ENCODE measurements at places on chromosomes 12 and 14.

DNA sequence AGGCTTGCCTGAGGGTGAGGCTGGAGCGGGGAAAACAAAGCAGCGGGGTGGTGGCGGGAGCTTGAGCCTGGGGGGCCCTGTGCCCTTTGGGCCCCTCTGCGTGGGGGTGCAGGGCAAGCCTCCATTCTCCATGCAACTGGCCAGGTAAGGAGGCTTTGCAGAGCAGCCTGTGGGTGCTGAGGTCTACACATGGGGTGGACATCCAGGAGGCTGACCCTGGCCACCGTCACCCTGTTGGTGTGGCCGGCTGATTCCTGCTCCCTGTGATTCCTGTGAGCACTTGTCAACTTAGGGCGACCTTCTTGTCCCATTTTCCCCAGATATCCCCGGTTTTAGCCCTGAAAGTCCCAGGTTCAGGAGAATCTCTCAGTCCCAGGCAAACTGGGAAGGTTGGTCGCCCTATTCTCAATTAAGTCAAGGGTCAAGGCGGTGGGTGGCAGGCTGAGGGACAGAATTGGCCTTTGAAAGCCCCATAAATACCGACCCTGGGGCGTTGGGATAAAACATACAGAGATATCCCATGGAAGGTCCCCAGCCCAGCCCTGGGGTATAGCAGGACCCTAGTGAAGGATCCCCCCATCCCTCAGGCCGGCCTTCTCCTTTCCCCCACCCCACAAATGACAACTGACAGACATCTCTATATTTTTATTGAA lies 70.5 kb downstream of the PRIMA1 start:
- DNase-seq, result no peak

GRCh38 chr14:49992901-49993339 lies 100.0 kb downstream of the ARF6 start:
- peak; percentile 81 for DNase-seq

GRCh38 chr14:59215322-59215721 lies 26.9 kb downstream of the DAAM1 start:
- DNase-seq, result no peak

GRCh38 chr14:54817506-54817905 lies 85.1 kb downstream of the GCH1 start:
- DNase-seq, result no peak

GRCh38 chr12:81339071-81339470 lies 261.2 kb downstream of the ACSS3 start:
- DNase-seq, result no peak

DNA sequence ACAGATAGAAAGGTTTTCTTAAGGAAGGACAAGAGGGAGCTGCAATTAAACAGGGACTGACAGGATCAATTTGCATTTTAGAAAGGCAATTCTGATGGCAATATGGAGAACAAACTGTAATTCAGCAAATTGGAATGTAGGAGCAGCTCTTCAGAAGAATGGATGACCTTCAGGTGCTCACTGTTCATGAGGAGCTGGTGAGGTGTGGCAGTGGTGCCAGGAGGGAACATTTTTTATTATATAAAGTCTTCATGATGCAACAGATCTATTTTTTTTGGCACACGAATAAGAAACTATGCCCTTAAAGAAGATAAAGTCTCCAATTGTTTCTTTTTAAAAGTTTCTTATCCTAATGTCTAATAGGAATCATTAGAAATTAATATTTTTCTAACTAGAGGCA lies 151.7 kb downstream of the SLC38A4 start:
- no peak for DNase-seq

- DNase-seq, result no peak
Observed at GRCh38 chr14:49930720-49931119, 37.8 kb downstream of the ARF6 start.

- no peak for DNase-seq
Observed at GRCh38 chr12:131478468-131478867, 232.4 kb upstream of the SFSWAP start.

DNA sequence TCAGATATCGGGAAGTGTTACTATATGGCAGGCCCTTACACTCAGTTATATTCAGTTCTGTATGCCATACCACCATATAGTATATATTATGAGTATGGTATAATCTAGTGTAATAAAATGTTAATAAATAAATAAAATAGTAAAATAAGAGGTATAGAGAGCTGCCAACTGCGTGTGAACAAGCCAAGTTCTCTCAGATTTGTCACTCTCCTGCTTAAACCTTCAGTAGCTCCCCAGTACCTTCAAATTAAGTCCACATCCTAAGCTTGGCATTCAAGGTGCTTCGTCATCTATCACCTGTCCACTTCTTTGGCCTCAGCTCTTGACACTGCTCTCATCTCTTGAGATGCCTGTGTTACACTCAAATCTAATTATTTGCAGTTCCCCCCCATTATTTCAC lies 12.8 kb upstream of the CREBL2 start:
- DNase-seq, result no peak

- DNase-seq, result no peak
Observed at GRCh38 chr14:45559626-45560025, 306.6 kb upstream of the MIS18BP1 start.

DNA sequence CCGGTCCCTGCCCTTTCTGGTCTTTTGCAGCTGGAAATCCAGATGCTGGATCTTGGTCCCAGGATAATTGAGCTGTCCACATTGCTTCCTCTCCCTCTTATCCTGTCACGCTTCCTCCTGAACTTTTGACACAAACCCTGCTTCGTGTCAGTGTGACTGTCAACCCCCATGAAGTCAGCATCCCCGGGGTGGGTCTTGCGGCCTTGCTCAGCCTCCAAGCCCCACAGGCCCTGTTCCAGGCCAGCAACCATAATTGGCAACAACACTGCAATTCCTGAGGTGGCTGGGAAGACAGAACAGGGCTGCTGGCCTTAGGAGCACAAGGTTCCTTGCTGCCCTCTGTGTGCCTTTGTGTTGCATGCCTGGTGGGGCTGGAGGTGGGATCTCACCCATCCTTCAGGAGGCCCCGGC lies 74.9 kb downstream of the NTF3 start:
- no peak for DNase-seq

DNA sequence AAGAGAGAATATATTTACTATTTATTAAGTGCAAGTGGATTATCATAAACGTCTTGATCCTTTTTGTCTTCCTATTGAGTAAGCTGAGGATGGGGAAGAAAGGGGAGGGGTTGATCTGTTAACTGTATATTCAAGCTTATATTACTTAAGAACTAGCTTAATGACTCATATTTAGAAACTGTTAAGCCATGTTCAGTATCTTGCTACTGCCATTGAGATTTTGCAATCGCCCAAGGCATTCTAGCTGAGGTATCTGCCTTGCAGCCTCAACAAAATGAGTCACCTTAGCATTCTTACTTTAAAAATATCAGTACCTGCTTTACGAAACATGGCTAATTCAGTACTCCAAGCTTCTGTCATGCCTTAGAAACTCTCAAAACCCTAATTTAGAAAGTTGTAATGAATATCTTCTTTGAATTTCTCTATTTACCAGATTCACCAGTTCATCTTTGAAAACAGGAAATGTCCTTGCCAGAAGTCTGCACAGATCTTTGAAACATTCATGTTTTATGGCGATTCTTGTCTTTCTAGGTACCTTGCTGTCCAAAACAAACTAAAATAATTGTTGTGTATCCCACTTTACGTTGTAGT lies 76.1 kb downstream of the ALG10B start:
- no peak for DNase-seq

GRCh38 chr12:93540466-93540865 lies 32.0 kb upstream of the SOCS2 start:
- DNase-seq, result no peak

DNA sequence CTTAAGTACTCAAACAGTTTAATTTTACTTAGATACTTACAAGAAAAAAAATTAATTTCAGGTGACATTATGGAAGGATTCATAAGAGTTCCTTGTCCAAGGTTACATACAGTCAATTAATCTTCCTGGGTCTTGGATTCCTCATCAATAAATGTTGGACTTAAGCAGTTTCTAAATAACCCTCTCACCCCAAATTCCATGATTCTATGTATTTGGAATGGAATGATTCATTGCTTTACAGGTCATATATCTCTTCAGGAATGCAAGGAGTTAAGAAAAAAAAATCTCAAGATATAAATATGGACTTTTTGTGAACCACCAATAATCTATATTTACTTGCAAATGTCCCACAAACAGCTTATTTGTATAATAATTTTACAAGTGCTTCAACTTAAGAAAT lies 84.2 kb upstream of the BMP4 start:
- no peak for DNase-seq

DNA sequence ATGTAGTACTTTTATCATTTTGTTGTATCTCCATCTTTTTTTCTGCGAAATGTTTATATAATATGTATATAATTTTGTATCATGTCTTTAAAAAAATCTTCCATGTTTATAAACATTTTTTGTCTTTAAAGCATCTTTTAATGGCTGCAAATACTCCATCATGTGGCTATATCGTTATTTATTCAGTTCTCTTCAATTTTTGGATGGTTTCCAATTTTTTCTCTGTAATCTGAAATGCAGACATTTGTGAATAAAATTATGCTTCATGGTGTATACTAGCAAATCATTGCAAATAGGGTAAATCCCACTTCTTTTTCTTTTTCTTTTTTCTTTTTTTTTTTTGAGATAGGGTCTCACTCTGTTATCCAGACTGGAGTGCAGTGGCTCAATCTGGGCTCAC lies 54.0 kb downstream of the CPSF2 start:
- DNase-seq, result no peak

DNA sequence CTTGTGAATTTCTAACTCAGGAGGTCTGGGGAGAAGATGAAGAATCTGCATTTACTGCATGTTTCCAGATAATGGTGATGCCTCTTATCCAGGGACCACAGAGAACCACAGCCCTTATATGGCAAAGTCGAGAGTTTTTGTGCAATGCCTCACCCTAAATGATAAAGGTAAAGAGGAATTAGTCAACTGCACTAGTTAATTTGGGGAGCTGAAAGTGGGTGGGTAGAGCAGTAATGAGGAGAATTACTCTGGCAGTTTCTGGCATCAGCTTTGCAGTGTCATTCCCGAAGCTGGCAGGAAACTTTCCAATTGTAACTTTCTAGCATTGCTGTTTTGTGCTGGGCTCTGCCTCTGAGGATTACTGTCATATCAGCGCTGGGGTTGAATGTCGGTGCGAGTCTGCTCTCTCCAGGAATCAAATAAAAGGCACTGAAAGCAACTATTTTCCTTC lies 10.3 kb downstream of the EGLN3 start:
- no peak for DNase-seq

GRCh38 chr14:61435563-61436337 lies 114.4 kb downstream of the PRKCH start:
- no peak for DNase-seq

GRCh38 chr12:105980085-105980484 lies 158.7 kb downstream of the NUAK1 start:
- DNase-seq, result no peak

DNA sequence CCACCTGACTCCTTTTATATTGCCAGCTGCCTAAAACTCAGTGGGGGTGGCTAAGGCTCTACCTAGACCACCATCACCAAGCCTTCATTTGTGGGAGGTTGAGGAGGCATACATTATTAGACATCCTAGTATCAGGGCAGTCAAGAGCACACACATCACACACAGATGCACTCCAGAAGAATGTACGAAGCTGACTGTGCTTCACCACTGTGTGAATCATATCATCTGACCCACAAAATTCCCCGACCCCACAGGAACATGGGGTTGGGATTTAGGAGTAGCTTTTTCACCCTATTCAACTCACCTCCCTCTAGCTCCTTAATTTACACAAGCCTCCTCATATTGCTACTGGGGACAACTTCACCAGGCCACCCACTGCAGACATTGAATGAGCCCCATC lies 64.8 kb upstream of the BDKRB2 start:
- no peak for DNase-seq

GRCh38 chr14:96904201-96904600 lies 107.0 kb downstream of the VRK1 start:
- DNase-seq, result no peak

DNA sequence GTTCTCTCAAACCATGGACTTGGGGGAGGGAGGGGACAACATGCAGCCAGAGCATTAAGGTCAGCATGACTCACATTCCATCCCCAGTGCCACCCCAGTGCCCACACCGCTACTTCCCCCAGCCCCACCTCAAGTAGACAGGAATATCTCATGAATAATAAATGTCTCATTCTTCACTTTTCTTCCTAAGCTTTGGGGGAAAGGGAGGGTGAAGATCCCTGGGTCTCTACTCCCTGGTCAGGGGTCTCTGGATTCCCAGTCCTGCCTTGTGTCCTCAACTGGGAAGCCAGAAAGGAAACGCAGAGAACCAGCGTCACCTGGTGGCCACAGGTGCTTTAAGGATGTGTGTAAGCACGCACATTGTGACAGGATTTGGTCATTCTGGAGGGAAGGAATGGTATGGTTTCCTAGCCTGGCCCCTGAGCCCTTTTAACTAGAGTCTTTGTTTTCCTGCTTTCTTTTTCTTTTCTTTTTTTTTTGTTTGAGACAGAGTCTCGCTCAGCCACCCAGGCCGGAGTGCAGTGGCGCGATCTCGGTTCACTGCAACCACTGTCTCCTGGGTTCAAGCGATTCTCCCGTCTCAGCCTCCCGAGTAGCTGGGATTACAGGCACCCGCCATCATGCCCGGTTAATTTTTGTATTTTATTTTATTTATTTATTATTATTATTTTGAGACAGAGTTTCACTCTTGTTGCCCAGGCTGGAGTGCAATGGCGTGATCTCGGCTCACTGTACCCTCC lies 3.4 kb downstream of the GPR84 start:
- peak; percentile 80 for DNase-seq

DNA sequence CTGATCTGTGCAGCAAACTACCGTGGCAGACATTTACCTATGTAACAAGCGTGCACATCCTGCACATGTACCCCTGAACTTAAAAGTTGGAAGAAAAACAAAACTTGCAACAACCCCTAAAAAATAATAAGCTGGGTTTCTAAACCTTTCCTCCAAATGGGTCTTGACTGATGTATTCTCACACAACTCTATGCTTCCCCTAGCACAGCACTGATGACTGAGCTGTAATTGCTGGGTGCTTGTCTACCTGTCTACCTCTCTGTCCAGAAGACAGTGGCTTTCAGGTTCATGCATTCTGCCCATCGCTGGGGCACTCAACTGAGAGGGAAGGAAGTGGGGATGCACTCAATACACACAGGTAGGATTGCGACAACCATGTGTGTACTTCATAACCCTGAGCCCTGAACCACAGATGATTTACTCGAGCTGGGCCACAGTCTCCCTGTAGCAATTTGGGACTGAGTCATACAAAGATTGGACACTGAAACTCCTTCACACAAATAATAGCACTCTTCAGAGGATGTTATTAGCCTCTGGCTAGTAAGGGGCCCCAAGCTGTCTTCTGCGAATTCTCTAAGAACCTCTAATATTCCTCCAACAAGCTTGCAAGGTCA lies 44.8 kb upstream of the TMPO start:
- DNase-seq, result no peak

- DNase-seq, result no peak
Observed at GRCh38 chr12:41681898-41682297, 462.8 kb downstream of the GXYLT1 start.

DNA sequence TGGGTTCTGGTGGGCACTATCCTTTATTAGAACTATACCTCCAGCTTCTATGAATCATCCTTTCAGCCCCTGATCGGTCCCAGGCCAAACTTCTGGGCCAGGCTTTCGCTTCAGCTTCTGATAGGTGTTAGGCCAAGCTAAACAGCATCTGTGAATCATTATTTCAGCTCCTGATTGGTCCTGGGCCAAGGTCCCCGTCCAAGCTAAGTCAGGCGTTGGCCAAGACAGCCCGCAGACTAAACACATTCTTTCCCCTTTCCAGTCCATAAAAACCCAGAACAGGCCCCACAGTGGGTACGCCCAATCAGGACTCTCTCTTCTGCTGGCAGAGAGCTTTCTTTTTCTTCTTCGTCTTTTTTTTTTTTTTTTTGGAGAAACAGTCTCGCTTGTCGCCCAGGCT lies 1808.9 kb upstream of the SEL1L start:
- DNase-seq, result no peak
